ENCODE measurements at places on chromosomes 3 and 15.
A peak's percentile ranks its signal among the peaks of the same experiment; 100 is the strongest.

DNA sequence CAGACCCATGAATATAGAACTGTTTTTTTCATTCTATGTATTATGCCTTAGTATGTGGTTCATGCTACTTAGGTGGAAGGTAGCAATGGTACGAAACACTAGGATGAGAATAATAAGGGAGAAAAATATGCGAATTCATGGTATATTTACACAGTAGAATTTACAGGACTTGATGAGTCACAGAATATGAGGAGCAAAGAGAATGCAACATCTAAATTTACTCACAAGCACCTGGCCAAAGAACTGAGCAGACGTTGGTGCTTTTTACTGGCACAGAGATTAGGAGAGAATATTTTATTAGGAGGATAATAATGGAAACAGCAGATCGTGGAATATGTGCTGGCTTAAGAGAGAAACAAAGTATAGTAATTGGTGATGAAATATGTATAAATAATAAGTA lies 785.4 kb upstream of the ROBO1 start:
- DNase-seq = no peak

GRCh38 chr3:196650740-196651311 lies 11.3 kb downstream of the NRROS start:
- no peak for DNase-seq

- DNase-seq = no peak
These were observed 270.1 kb upstream of the CNTN4 start for GRCh38 chr3:1828519-1828918.

DNA sequence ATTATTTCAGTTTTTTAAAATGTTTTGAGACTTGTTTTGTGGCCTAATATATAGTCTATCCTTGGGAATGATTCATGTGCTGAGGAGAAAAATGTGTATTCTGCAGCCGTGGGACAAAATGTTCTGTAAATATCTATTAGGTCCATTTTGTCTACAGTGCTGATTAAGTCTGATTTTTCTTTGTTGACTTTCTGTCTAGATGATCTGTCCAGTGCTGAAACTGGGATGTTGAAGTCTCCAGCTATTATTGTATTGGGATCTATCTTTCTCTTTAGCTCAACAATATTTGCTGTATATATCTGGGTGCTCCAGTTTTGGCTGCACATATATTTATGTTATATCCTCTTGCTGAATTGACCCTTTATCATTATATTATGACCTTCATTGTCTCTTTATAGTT lies 85.2 kb downstream of the UBE2E2 start:
- no peak for DNase-seq

- no peak for DNase-seq
These were observed 110.8 kb downstream of the ANP32A start for GRCh38 chr15:68709876-68710275.

- DNase-seq = no peak
These were observed 204.2 kb downstream of the EPHA3 start for GRCh38 chr3:89311581-89311980.

- no peak for DNase-seq
These were observed 51.9 kb upstream of the PFN2 start for GRCh38 chr3:150022381-150023238.

DNA sequence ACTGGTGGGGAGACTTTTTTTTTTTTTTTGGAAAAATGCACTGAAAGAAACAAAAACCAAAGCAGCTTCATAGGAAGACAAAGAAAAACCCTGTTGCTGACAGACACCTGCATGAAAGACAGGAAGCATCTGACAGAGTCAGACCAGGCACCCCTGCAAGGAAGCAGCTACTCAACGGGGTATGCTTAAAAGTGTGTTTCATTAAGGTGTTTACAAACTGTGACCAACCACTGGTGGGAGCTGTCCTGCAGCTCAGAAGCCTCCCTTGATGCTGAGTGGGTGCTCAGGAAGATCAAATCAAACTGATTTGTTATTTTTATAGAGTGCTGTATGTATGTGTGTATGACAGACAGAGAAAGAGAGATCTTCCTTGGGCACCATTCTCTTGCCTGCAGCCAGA lies 34.7 kb upstream of the AGBL1 start:
- no peak for DNase-seq

- no peak for DNase-seq
These were observed 222.5 kb downstream of the SNRPN start for GRCh38 chr15:25176991-25177954.

DNA sequence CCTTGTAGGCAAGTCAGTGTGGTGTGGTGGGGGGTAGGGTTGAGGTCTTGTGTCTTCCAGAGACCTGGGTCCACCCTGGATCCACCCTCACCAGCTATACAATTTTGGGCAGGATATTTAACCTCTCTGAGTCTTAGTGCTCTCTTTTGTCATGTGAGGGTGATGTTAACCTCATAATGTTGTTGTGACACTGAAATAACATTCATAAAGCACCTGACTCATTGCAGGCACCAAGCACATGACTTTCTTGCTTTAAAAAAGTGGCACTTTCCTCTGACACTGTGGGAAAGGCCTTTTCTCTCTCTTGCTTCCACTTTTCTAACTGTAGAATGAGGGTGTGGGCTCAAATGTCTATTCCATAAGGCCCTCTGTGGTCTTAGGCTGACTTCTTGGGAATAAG lies 75.5 kb downstream of the SCN10A start:
- DNase-seq = no peak

- peak; percentile 9 for DNase-seq
These were observed 48.5 kb downstream of the CHCHD6 start for GRCh38 chr3:126752303-126753190.
